Activated CD4-positive, alpha-beta T cell treated with anti-CD3 and anti-CD28 coated beads, Interleukin-2, Interleukin-6, amounts not matched to agents 100 ng/mL and 50 ng/mL, durations not matched to agents 16 hours and 8 hours (primary cell): ENCODE measurements at places on chromosomes 7 and 10.

DNA sequence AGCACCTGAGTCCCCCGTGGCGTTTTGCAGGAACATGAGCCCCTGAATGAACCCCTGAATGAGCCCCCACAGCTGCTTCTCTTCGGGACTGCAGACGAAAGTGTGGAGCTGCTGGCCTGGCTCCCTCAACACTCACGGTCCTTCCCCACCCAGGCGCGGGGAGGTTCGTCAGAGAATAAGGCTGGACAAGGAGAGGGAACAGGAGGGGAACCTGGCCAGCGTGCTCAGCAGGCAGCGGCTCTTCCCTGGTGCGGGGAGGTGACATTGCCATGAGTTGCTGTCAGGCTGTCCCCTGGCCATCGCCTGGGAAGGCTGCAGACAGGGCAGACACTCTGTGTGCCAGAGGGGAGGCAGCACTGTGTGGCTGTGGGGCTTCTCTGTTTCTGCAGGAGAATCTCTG lies 80.9 kb upstream of the SHH start:
- no peak for DNase-seq

- DNase-seq = no peak
These were observed 162.0 kb upstream of the PLXNA4 start for GRCh38 chr7:132738254-132738653.

DNA sequence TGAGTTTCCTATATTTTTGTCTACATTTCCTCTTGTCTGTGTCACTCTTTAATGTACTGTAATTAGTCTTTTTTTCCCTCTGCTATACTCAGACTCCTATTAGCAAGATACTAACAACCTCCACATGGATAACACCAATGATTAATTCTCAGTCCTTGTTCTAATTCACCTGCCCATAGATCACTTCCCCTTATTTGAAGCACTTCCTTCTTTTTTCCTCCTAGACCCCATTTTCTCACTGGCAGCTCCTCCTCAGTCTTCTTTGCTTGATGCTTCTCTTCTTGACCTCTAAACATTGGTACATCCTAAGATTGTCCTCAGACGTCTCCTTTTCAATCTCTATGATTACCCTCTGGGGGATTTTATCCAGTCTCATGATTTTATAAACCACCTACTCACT lies 98.2 kb upstream of the IMMP2L start:
- no peak for DNase-seq

GRCh38 chr10:117537436-117537903 lies 5.1 kb upstream of the EMX2 start:
- DNase-seq = peak; percentile 35

GRCh38 chr10:112475575-112476218 lies 28.7 kb downstream of the VTI1A start:
- no peak for DNase-seq

DNA sequence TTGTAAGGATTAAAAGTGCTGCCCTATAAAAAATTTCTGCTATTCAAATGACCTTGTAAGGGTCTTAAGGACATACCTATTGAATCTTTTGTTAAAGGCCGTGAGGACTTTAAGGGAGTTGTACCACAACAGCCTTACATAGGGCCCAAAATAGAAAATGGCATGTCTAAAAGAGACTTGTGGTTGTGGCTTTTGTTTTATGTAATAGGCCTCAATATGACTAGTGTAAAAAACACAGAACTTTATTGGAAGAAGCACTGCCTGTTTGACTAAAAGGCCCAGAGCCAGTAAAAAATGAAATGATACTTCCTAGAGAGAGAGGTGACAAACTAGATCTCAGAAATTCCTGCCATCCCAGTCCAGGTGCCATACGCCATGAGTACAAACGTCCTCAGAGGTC lies 286.6 kb downstream of the SEMA3D start:
- no peak for DNase-seq

- peak; percentile 10 for DNase-seq
These were observed 765 bp downstream of the SLC25A40 start for GRCh38 chr7:87875151-87876039.

DNA sequence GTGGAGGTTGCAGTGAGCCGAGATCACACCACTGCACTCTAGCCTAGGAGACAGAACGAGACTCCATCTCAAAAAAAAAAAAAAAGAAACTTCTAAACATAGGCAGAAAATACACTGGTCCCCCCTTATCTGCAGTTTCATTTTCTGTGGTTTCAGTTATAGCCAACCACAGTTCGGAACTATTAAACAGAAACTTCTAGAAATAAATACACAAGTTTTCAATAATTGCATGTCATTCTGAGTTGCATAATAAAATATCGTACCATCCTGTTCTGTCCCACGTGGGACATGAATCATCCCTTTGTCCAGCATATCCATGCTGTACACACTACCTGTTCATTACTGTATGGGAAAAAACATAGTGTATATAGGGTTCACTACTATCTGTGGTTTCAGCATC lies 8.0 kb downstream of the XRCC2 start:
- no peak for DNase-seq

- no peak for DNase-seq
These were observed 219.8 kb downstream of the CTNNA3 start for GRCh38 chr10:67476201-67476600.

- DNase-seq = no peak
These were observed 52.6 kb upstream of the DNAAF5 start for GRCh38 chr7:673681-674453.

- DNase-seq = no peak
These were observed 133.1 kb downstream of the WDR11 start for GRCh38 chr10:120984221-120984620.

DNA sequence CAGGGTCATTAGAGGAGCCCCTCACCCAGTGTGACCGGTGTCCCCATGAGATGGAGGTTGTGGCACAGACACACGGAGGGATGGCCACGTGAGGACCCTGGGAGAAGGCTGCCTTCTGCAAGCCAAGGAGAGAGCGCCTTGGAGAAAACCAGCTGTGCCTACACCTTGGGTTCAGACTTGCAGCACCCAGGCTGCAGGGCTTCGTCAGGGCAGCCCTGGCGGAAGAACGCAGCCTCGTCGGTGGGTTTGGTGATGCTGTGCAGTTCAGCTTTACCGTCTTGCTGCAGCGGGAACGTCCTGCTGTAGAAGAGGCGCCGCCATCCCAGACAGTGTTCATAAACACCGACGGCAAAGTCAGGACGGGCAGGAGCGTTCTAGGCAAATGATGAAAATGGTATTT lies 89.3 kb downstream of the MGMT start:
- DNase-seq = no peak

GRCh38 chr10:77310288-77310840 lies 327.2 kb downstream of the KCNMA1 start:
- no peak for DNase-seq

DNA sequence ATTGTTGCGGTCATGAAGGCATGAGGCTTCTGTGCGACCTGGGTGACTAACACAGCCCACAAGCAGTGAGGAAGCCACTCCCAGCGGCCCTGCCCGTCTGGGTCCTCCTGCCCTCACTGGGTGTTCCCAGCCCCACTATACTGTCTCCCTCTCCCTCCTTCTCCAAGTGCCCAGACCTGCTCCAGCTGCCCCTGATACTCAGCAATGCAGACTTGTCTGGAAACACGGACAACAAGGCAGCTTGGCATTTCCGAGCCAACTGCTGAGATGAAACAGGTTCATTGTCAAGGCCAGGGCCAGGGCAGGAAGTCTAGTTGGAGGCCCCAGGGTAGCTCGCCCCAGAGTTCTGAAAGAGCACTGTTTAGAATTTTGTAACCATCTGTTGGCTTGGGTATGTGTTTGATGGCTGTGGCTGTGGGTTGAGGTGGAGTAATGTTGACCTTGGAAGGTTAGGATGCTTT lies 95.7 kb downstream of the RBM20 start:
- DNase-seq = no peak

DNA sequence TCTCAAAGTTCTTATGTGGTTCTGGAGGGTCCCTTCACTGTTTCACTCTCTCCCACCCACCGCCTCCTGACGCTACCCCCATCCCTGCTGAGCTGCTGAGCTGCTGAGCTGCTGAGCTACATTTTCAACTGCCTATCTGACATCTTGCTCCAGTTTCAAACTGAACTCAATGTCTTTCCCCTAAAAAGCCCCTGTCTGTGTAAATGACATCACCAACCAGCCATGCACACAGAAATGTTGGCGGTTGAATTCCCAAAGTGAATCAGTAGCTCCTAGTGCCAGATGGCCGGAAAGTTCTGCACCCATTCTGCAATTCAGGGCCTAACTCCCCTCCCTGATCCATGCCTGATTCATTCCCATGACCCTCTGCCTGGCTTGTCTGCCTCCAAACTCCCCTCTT lies 71.2 kb downstream of the WNT2 start:
- no peak for DNase-seq

GRCh38 chr10:43968076-43968475 lies 319.4 kb upstream of the ZNF32 start:
- no peak for DNase-seq

- no peak for DNase-seq
These were observed 12.4 kb upstream of the SERPINE1 start for GRCh38 chr7:101114492-101114891.

- no peak for DNase-seq
These were observed 274.2 kb downstream of the DOCK4 start for GRCh38 chr7:111931958-111932357.
